Stimulated activated CD4-positive, alpha-beta T cell treated with anti-CD3 and anti-CD28 coated beads, TNF-alpha, amount 100 ng/mL, for 1 hour (primary cell): ENCODE measurements at places on chromosomes 2 and 18.

DNA sequence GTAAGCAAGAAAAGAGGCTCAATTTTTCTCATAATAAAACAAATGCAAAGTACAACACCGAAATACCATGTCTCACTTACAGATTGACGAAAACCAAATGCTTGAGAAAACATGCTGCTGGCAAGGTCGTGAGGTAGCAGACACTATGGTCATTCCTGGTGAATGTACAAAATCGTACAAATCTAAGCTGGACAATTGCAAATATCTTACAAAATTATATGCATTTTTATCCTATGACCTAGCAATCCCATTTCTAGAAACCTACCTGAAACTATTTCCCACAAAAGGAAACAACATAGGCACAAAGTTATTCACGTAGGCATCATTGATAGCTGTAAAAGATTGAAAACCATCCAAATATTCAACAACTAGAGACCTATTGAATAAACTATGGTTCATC lies 54.0 kb downstream of the SCG2 start:
- DNase-seq = no peak

DNA sequence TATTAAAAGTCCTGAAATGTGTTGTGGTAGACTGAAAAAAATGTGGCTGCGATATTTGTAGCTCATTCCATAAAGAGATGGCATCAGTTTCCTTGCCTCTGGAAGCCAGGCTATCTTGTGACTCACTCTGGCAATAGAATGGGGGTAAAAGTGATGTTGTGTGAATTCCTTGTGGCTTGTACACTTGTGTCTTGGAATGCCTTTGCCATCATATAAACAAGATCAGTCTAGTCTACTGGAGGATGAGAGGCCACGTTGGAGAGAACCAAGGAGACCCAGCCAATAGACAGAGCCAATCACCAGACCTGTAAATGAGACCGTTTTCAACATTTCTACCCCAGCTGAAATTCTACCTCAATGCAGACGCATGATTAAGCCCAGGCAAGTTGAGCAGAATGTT lies 254.1 kb downstream of the TRIB2 start:
- no peak for DNase-seq

GRCh38 chr2:232974396-232974795 lies 38.7 kb downstream of the NGEF start:
- DNase-seq = no peak

GRCh38 chr2:165274698-165275097 lies 35.5 kb downstream of the SCN2A start:
- DNase-seq = no peak

GRCh38 chr2:143558665-143559064 lies 429.4 kb downstream of the ARHGAP15 start:
- DNase-seq = no peak

DNA sequence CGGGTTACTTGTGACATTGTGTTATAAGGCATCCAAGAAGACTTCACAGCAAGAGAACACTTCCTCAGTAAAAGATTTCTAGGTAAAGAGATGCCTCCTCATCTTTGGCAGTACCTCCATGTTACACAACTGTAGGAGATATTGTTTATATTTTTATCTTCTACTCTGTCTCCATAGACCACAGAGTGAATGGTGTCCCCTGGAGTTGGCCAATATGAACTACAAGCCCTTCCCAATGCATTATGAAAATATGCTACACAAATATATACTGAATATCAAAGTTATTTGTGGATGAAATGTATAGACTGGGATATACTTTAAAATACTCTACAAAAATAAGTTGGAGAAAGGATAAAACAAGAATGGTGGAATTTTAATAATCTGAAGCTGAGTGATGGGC lies 46.7 kb downstream of the MBOAT2 start:
- no peak for DNase-seq

GRCh38 chr18:10003866-10004265 lies 90.0 kb downstream of the VAPA start:
- no peak for DNase-seq

DNA sequence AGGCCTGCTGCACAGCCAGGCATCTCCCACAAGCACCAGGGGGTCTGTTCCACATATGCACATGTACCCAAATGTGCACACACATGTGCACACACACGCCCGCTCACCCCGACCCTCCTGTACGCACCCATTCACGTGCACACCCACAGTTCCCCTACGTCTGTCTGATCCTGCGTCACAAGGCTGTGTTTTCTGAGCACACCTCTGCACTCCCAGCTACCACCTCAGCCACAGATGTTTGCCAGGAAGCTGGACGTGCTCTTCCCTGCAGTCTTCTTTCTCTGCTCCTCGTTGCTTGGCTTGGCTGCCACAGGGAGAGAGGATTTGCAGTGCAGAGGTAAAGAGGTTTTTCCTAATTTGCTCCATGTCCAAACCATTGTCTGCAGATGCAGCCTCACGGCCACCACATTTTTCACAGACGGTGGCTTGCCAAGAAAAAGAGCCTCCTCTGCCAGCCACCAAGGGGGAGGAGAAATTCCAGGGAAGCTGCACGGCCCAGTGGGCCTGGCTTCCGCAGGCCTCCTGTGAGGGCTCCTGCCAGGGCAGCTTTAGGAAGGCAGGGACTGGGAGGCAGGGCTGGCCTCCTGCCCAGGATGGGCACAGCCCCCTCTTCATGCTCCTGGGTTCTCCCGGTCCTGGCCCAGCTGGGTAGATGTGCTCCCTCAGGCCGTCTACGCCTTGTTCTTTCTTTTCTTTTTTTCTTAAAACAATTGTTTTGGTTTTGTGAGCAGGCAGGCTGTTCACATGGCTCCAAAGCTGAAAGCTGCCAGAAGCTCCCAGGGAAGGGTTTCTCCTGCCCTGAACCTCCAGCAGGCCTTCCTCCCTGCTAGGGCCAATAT lies 29.3 kb upstream of the HS6ST1 start:
- DNase-seq = no peak

- no peak for DNase-seq
Observed at GRCh38 chr2:45992021-45992740, 305.0 kb upstream of the EPAS1 start.

GRCh38 chr18:29661924-29662323 lies 1380.6 kb downstream of the DSC3 start:
- no peak for DNase-seq

GRCh38 chr2:8870441-8870840 lies 33.0 kb upstream of the KIDINS220 start:
- no peak for DNase-seq

DNA sequence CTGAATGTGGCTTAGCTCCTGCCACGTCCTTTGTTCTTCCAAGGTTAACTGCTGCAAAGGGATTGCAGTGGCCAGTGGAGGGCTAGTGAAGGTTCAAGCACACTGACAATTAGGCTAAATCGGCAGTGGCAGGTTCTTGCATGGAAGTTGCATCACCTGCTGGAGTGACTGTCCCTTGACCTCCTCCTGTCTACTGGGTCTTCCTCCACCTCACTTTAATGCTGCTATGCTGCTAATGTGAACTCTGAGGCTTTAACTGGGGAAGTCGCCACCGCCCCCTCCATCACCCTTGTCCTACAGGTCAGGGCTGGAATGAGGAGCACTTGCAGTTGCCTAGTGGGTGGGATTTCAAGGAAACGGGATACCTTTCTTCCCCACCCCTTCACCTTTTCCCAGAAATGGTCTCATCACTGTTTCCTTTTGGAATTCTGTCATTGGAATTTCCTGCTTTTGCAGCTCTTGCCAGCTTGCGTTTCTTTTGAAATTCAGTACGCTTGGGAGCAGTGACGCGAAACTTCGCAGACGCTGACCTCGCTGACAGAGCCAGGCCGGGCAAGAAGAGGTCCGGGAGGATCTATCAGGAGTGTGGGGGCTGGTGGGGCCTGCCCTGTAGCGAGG lies 150.3 kb downstream of the SH3RF3 start:
- DNase-seq = no peak

DNA sequence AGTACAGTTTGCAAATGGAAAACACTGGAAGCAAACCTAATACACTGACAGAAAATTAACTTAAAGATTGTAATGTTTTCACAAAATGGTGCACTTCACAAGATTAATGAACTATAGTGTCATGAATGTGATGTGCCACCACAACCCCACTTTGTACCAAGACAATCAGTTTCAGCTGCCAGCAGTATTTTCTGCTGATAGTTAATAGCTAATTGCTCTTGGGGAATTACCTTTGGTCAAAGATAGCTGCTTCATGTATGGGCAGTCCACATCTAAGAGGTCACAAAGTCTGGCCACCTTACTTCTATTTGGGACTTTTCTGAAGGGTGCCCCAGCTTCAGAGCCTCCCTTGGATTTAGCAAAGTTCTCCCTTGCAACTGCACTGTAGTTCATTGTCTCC lies 254.0 kb downstream of the CALCRL start:
- DNase-seq = no peak

DNA sequence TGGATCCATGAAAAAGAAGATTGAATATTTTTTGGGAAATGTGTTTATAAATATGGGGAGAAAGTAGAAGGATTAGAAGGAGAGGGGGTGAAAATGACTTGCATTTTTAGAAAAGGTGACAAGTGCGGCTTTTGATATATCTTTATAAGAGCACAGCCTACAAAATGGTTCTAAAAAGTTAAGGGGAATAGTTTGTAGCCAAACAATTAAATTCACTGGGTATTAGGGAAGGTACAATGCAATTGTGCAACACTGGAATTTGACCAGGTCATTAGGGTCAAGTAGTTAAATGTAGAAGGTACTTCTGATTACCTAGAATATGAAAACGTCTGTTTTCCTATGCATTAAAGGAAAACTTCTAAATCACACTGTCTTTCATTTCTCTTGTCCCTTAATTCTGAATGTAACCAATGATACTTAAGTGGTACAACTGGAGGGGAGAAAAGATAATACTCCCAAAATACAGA lies 44.5 kb upstream of the SERTAD2 start:
- no peak for DNase-seq
